Activated naive CD8-positive, alpha-beta T cell treated with anti-CD3 and anti-CD28 coated beads, Interleukin-2, amount 10 ng/mL, durations not matched to agents 7 days and 5 days (primary cell): ENCODE measurements at places on chromosomes 7 and 10.
A peak's percentile ranks its signal among the peaks of the same experiment; 100 is the strongest.

DNA sequence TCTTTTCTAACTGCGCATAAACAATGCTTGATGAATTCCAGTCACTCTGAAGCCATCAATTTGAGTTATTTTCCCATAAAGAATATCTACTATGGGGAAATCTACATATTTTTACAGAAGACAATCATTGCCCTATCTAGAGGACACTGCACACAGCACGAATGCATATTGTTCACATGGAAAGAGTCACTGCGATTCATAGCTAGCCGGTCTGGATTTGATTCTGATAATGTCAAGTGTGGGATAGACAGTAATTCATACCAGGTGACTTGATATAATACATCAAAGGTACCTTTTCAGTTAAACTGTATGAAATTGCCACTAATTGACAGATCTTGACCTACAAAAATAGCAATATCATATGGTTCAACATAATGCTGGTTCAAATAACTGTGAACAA, 255.7 kb downstream of the THSD7A start:
- H3K27ac ChIP-seq = no peak overlapping the region
- no peaks in the 10 kb centered on the region for H3K27me3 ChIP-seq
- no peak overlapping the region for H3K4me3 ChIP-seq
- no peak for DNase-seq
- H3K36me3 ChIP-seq = no peaks in the 10 kb centered on the region

DNA sequence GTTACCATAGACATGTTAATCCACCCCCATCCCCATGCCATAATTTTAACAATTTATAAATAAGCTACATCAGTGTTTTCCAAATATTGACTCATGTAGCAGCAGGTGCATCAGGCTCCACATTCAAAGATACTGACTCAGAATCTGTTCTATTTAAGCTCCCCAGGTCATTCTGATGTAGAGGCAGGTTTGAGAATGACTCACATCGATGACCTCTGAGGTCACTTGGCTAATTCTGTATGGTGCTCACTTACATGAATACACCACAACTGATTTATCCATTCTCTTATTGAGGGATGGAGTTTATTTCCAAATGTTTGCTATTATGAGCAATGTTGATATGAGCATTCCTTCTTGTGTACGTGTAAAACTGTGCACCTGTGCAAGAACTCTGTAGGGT, 1159.0 kb downstream of the TYW1 start:
- no peaks in the 10 kb centered on the region for H3K27me3 ChIP-seq
- H3K4me3 ChIP-seq = no peak overlapping the region

DNA sequence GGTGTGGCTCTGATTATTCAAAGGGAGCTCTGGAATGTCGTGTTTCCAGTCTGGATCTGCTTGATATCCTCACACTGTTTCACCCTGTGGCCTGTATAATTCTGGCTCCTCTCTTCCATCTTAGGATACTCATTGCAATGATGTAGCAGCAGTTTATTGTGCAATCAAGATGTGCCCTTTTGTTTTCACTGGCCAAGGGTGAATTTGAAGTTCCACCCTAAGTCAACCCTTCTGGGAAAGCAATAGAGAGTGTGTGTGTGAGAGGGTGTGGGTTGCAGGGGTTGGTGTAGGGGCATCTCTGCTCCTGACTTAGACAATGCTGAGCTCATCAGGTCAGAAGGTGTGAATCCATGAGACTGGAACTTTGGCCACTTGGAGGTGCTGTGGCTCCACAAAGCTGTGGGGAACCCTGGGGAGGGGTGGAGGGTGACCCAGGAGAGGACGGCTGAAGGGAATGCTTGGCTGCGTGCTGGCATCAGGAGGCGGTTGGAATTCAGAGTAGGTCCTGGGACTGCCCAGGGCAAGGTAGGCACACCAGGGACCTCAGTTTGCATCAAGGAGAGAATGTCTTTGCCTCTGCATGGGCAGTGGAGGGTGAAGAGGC, 118.0 kb upstream of the PRSS58 start:
- peak overlapping the region; percentile 49 for H3K27ac ChIP-seq
- H3K4me1 ChIP-seq = no peaks in the 10 kb centered on the region
- no peak for DNase-seq
- no peak overlapping the region for H3K4me3 ChIP-seq
- H3K36me3 ChIP-seq = no peaks in the 10 kb centered on the region
- H3K27me3 ChIP-seq = peaks cover 11% of the 10 kb centered on the region

- H3K27me3 ChIP-seq = no peaks in the 10 kb centered on the region
- H3K36me3 ChIP-seq = peaks cover 1% of the 10 kb centered on the region
- no peak overlapping the region for H3K4me3 ChIP-seq
Measured at GRCh38 chr7:23347682-23348180, 48.6 kb downstream of the MALSU1 start.

- peaks cover 5% of the 10 kb centered on the region for H3K4me1 ChIP-seq
- no peak for DNase-seq
- H3K27ac ChIP-seq = no peak overlapping the region
- H3K4me3 ChIP-seq = no peak overlapping the region
Measured at GRCh38 chr10:63795094-63795860, 274.1 kb downstream of the REEP3 start.

DNA sequence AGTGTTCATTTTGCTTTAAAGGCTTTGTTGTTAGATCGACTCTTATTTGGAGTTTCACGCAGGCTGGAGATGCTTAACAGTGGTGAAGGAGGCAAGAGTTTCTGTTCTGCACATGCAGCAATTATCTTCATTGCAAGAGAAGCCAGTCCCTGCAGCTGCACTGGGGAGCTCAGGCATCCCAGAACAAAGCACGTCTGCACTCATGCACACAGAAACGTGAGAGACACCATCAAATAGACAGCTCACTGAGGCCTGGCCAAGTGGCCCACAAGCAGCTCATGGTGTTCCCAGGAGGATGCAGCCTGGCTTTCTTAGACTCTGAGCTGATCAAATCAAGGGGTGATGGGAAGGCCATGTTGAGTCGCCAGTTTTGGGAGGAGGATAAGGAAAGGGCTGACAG, 246.1 kb downstream of the CREB5 start:
- H3K4me3 ChIP-seq = no peak overlapping the region
- H3K27me3 ChIP-seq = peaks cover 14% of the 10 kb centered on the region
- no peak for DNase-seq
- peaks cover 16% of the 10 kb centered on the region for H3K36me3 ChIP-seq
- peaks cover 17% of the 10 kb centered on the region for H3K4me1 ChIP-seq

GRCh38 chr10:59536167-59537014, 173.3 kb downstream of the SLC16A9 start:
- no peaks in the 10 kb centered on the region for H3K27me3 ChIP-seq
- H3K36me3 ChIP-seq = no peaks in the 10 kb centered on the region
- no peak overlapping the region for H3K27ac ChIP-seq
- no peak for DNase-seq
- peaks cover 3% of the 10 kb centered on the region for H3K4me1 ChIP-seq

DNA sequence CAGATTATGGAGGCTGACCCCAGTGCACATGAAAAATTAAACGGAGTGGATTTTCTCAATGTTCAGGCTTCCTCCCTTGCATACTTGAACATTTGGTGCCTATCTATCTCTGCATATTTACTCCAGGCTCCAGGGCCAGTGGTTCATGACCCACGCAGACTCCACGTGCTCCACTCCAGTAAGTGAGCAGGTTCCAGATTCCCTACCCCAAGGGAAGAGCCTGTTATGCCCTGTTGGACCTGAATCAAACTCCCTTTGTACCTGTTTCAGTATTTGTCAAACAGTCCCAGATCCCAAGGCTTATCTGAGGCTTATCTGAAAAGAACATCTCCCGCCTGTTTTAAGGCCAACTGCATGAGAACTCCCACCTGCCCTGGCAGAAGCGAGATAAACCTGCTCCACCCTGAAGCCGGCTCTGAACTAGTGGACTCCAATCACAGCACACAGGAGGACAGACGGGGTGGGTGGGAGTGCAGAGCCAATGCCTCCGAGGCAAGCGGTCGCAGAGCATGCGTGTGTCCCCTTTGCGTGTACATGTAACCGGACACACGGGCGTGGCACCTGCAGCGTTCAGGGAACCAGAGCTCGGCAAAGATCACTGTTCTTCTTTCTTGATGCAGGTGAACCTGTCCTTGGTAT, 2.3 kb upstream of the FUOM start:
- no peaks in the 10 kb centered on the region for H3K36me3 ChIP-seq
- peaks cover 1% of the 10 kb centered on the region for H3K4me1 ChIP-seq
- no peak for DNase-seq
- H3K4me3 ChIP-seq = no peak overlapping the region

DNA sequence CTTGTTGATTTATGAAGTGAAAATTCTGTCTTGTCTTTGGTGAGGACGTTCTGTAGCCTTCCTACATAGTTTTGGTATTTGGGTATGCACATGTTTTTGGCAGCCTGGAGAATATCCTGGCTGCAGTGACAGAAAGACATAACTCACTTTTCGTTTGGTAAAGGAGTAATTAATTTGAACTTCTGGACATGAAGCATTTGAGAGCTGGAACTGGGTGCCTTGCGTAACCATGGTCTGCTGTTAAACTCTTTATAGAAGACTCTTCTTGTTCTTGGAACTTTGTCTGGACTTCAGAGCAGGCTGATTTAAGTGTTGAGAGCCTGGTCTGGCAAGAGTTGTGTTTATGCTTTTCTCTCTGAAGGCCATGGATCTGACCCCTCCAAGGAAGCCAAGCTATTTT, 231.3 kb downstream of the LRMDA start:
- H3K4me3 ChIP-seq = no peak overlapping the region
- H3K36me3 ChIP-seq = no peaks in the 10 kb centered on the region
- no peak overlapping the region for H3K27ac ChIP-seq
- DNase-seq = no peak
- H3K27me3 ChIP-seq = peaks cover 10% of the 10 kb centered on the region

- DNase-seq = no peak
- peaks cover 23% of the 10 kb centered on the region for H3K27me3 ChIP-seq
- H3K36me3 ChIP-seq = no peaks in the 10 kb centered on the region
- H3K4me1 ChIP-seq = no peaks in the 10 kb centered on the region
Measured at GRCh38 chr7:22332461-22332870, 24.5 kb downstream of the RAPGEF5 start.

GRCh38 chr10:73906524-73907447, 4.1 kb upstream of the PLAU start:
- no peak for DNase-seq
- H3K27me3 ChIP-seq = peaks cover 43% of the 10 kb centered on the region
- peak overlapping the region; percentile 16 for H3K27ac ChIP-seq

DNA sequence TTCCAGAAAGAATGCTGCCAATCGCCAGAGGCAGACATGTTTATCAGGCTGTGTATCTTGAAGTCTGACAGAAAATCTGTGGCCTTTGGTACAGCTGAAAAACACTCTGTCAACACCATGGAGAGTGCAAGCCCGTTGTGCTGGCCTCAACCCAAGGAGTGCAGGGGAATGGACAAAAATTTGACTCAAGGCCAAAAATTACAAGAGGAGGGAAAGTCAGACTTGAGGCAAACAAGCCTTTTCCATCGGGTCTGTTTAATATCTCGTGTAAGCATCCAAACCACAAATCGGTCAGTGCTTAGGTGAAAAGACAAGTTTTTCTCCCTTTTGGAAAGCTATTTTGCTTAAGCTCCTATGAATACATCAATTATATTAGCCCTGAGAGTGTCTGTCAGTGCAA, 305.3 kb upstream of the NFE2L3 start:
- H3K27me3 ChIP-seq = peaks cover 22% of the 10 kb centered on the region
- no peak overlapping the region for H3K4me3 ChIP-seq
- no peaks in the 10 kb centered on the region for H3K36me3 ChIP-seq
- no peak for DNase-seq

DNA sequence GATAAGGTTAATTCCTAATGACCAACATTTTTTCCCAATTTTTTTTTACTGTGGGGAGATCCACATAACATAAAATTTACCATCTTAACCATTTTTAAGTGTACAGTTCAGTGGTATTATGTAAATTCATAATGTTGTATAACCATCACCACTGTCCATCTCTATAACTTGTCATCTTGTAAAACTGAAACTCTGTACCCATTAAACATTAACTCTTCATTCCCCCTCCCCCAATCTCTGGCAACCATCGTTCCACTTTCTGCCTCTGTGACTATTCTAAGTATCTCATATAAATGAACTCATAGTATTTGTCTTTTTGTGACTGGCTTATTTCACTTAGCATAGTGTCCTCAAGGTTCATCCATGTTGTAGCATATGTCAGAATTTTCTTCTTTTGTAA, 46.0 kb upstream of the HPS1 start:
- DNase-seq = no peak
- H3K27ac ChIP-seq = no peak overlapping the region
- peaks cover 17% of the 10 kb centered on the region for H3K27me3 ChIP-seq
- H3K4me3 ChIP-seq = no peak overlapping the region
- H3K4me1 ChIP-seq = peaks cover 2% of the 10 kb centered on the region
- H3K36me3 ChIP-seq = no peaks in the 10 kb centered on the region

- no peak overlapping the region for H3K27ac ChIP-seq
- no peaks in the 10 kb centered on the region for H3K27me3 ChIP-seq
- H3K4me1 ChIP-seq = no peaks in the 10 kb centered on the region
- no peaks in the 10 kb centered on the region for H3K36me3 ChIP-seq
- DNase-seq = peak; percentile 20
- H3K4me3 ChIP-seq = no peak overlapping the region
Measured at GRCh38 chr10:46523962-46524471, 32.4 kb downstream of the GPRIN2 start.

- no peak overlapping the region for H3K4me3 ChIP-seq
- peaks cover 23% of the 10 kb centered on the region for H3K4me1 ChIP-seq
- no peak overlapping the region for H3K27ac ChIP-seq
- H3K36me3 ChIP-seq = peaks cover 5% of the 10 kb centered on the region
- no peak for DNase-seq
Measured at GRCh38 chr7:130490311-130490791, 1.5 kb upstream of the MEST start.

DNA sequence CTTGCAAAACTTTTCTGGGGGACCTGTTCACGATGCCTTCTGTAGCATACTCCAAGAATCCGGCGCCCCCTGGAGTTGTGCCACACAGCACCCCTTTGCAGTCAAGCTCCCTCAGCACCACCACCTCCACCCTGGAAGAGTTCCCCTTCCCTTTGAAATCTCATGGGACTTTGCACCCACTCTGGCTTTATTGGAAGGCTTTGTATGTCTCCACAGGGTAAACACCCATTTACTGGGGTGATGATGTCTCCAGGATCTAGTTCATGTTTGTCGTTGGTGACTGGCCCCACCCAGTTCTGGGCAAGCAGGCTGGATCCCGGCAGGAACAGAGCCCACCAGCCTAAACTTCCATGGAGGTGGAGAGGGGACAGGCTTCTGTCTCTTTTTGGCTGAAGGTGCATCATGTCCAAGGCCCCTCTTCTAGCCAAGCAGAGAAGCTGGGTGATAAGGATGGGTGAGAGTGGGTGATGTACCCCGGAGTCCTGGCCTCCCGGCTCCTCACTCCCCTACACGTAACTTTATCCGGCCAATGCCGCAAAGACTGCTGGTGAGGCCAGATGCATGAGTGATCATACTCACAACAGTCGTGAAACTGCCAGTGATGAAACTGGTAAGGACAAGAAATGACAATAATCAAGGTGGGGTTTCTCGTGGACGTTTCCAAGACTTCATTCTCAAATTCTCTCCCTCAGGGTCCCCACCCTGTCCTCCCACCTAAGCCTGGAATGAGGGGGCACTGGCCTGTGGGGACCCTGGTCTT, 695 bp upstream of the CLDN4 start:
- H3K4me1 ChIP-seq = peaks cover 24% of the 10 kb centered on the region
- no peak for DNase-seq
- H3K27ac ChIP-seq = no peak overlapping the region
- no peak overlapping the region for H3K4me3 ChIP-seq
